ENCODE measurements at places on chromosomes 16 and 17. TPM values are rescaled to one million over a fixed set of nuclear protein-coding genes. Genes with fewer than 3 reads are reported as not detected.

GRCh38 chr17:78497115-78497540 lies 80.1 kb downstream of the DNAH17 start:
- H3K4me1 ChIP-seq = no peaks in the 10 kb centered on the region
- H3K36me3 ChIP-seq = no peaks in the 10 kb centered on the region
- H3K4me3 ChIP-seq = no peak overlapping the region
- H3K27ac ChIP-seq = no peak overlapping the region

DNA sequence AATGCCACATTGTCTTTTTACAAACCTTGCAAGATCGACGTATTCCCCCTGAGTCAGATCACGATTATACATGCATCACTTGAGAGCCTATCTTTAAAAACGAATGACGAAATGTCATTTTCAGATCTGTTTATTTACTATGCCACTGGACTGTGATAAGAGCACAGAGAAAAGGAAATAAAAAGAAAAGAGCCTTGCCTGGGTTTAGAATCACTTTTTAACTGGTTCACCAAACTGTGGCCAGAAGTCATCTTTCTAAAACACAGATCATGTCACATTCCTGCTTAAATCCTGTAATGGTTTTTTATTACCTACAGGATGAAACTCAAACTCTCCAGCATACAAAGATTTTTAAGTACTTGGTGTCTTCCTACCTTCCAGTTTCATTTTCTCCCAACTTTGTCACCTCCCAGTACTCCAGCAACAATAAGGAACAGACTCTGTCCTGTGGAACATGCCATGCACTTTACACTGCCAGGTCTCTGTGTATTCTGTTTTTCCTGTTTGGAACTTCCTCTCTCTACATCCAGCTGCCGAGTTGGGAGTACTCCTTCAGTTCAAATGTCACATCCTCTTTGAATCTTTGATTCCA lies 91.5 kb downstream of the SNX11 start:
- peak overlapping the region; percentile 1 for H3K4me3 ChIP-seq
- H3K27me3 ChIP-seq = no peaks in the 10 kb centered on the region
- DNase-seq = peak; percentile 66
- peak overlapping the region; percentile 29 for H3K27ac ChIP-seq

GRCh38 chr17:38724337-38724988 lies 5.7 kb upstream of the CISD3 start:
- peaks cover 16% of the 10 kb centered on the region for H3K36me3 ChIP-seq
- H3K4me1 ChIP-seq = peaks cover 4% of the 10 kb centered on the region
- H3K4me3 ChIP-seq = no peak overlapping the region
- no peak for DNase-seq
- H3K27ac ChIP-seq = no peak overlapping the region

DNA sequence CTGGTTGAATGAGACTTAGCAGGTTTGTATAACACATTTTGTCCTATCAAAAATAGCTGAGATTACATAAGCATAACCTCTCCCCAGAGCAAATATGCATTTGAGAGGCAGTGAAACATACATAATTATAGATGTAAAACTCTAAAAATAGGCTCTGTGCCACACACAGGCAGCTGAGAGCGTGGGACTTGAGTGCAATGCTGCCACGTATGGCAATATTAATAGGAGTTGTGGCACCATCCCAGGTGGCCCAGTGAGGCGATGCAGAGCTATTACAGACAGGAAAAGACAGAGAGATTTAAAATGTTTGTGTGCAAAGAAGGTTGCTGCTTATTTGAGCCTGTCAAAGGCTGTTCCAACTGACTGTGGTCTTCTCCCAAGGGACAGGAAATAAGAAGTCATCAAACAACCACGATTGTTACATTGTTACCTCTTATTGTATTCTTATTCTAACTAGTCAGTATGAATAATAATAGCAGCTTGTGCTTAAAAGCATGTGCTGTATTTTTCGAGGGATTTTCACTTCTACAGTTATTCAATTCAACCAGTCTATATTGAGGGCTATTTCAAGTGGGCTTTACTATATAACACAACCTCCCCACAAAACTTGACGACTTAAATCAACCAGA lies 116.5 kb downstream of the SALL1 start:
- H3K4me1 ChIP-seq = 0 out of 2 replicates have a peak, but pooled peaks cover 3% of the 10 kb centered on the region
- DNase-seq = no peak
- no peaks in the 10 kb centered on the region for H3K27me3 ChIP-seq
- no peaks in the 10 kb centered on the region for H3K36me3 ChIP-seq
- H3K27ac ChIP-seq = no peak overlapping the region

GRCh38 chr16:31168848-31169247 lies 11.1 kb upstream of the FUS start:
- H3K36me3 ChIP-seq = no peaks in the 10 kb centered on the region
- H3K4me3 ChIP-seq = no peak overlapping the region
- no peaks in the 10 kb centered on the region for H3K4me1 ChIP-seq
- no peak overlapping the region for H3K27ac ChIP-seq
- no peaks in the 10 kb centered on the region for H3K27me3 ChIP-seq

DNA sequence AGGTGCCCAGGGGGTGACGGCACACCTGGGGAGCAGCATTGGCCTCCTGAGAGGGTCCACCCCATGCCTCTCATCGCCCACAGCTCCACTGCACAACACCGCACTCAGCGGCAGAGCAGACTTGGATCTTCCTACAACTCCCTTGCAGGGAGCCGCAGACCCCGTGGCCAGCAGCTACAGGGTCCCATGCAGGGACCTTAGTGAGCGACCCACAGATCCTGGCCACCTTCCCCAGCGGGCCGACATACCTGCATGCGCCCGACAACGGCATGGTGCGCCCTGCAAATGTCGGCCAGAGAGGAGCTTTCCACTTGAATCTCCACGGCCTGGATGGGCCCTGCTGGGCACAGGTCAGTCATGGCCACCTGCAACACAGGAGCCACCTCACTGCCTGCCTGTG lies 8.4 kb downstream of the FAAP100 start:
- no peak overlapping the region for H3K4me3 ChIP-seq
- no peak overlapping the region for H3K27ac ChIP-seq
- H3K27me3 ChIP-seq = no peaks in the 10 kb centered on the region
- DNase-seq = no peak

GRCh38 chr16:19188406-19188805 lies 20.4 kb downstream of the SYT17 start:
- H3K4me1 ChIP-seq = peaks cover 21% of the 10 kb centered on the region
- no peak for DNase-seq
- no peak overlapping the region for H3K27ac ChIP-seq
- H3K27me3 ChIP-seq = no peaks in the 10 kb centered on the region
- no peaks in the 10 kb centered on the region for H3K36me3 ChIP-seq

GRCh38 chr16:5010576-5011329 lies 23.0 kb downstream of the NAGPA start:
- no peaks in the 10 kb centered on the region for H3K36me3 ChIP-seq
- no peaks in the 10 kb centered on the region for H3K4me1 ChIP-seq
- no peak overlapping the region for H3K27ac ChIP-seq
- H3K4me3 ChIP-seq = no peak overlapping the region
- peaks cover 13% of the 10 kb centered on the region for H3K27me3 ChIP-seq

DNA sequence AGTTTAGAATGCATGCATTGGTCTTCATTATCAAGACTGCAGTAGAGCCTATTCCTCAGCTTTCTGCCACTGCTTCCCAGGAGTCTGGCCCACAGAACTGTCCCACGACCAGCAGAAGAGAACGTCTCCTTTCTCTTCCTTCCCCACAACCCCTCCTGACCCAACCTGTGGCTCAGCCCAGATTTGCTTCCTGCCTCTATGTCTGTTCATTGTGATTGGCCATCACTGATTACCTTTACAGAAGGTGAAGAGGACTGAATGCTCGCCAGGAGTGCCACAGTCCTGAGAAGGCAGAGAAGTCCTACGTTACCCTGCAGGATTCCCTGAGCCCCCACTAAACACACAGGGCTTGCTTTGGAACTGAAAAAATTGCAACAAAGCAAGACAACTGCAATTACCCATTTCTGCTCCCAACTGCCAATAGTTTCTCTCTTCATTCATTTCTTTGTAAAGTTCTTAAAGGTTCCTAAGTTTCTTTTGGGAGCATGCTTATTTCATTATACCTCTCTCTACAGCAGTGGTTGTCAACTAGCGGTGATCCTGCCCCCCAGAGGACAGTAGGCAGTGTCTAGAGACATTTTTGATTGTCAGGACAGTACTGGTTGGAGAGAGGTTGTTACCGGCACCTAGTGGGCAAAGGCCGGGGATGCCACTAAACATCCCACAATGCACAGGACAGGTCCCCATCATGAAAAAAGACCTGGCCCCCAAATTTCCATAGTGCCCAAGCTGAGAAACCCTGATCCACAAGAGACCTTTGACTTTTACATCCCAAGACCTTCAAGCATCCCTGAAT lies 4.5 kb upstream of the NAT9 start:
- H3K36me3 ChIP-seq = peaks cover 46% of the 10 kb centered on the region
- H3K4me1 ChIP-seq = peaks cover 8% of the 10 kb centered on the region
- no peak overlapping the region for H3K27ac ChIP-seq
- H3K27me3 ChIP-seq = no peaks in the 10 kb centered on the region
- no peak overlapping the region for H3K4me3 ChIP-seq

- H3K27me3 ChIP-seq = no peaks in the 10 kb centered on the region
- no peak overlapping the region for H3K4me3 ChIP-seq
- no peak overlapping the region for H3K27ac ChIP-seq
- peaks cover 28% of the 10 kb centered on the region for H3K4me1 ChIP-seq
- no peaks in the 10 kb centered on the region for H3K36me3 ChIP-seq
Observed at GRCh38 chr17:77038884-77039555, 101.7 kb upstream of the SEC14L1 start.

DNA sequence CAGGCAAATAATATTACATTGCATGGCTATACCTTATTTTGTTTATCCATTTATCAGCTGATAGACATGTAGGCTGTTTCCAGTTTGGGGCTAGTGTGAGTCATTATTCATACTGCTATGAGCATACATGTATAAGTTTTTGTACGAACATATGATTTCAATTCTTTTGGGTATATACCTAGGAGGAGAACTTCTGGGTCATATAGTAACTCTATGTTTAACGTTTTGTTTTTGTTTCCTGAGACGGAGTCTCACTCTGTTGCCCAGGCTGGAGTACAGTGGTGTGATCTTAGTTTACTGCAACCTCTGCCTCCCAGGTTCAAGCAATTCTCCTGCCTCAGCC lies 2.4 kb upstream of the ITGAL start:
- no peaks in the 10 kb centered on the region for H3K4me1 ChIP-seq
- H3K36me3 ChIP-seq = no peaks in the 10 kb centered on the region
- H3K27me3 ChIP-seq = no peaks in the 10 kb centered on the region
- no peak overlapping the region for H3K27ac ChIP-seq
- no peak overlapping the region for H3K4me3 ChIP-seq
- DNase-seq = no peak

DNA sequence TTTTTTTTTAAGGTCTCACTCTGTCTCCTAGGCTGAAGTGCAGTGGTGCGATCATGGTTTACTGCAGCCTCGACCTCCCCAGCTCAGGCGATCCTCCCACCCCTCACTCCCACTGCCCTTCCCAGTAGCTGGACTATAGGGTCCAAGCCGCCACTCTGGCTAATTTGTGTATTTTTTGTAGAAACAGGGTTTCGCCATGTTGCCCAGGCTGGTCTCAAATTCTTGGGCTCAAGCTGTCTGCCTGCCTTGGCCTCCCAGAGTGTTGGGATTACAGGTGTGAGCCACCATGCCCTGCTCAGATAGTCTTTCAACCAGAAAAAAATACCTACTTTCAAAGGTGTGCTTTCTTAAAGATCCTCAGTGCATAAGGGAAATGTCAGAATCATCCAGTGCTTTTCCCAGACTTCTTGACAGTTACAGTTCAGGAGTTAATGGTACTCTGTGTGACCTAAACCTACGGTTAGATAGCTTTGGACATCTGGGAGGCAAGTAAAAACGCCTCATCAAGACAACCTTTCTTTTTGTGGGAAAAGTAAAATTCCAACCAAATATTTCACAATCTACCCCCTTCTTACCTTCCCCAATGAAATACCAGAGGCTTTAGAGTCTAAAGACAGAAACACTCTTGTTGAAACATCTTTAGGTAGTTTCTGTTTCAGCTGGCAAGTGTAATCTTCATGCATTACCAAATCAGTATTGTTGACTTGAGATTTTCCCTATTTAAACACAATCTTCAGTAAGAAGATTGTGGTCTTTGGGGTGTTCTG lies 6.8 kb downstream of the RSPRY1 start:
- H3K27ac ChIP-seq = peak overlapping the region; percentile 71
- H3K4me1 ChIP-seq = peaks cover 61% of the 10 kb centered on the region
- no peak overlapping the region for H3K4me3 ChIP-seq
- H3K36me3 ChIP-seq = peaks cover 13% of the 10 kb centered on the region

- no peaks in the 10 kb centered on the region for H3K27me3 ChIP-seq
- no peak overlapping the region for H3K27ac ChIP-seq
- no peak for DNase-seq
- H3K36me3 ChIP-seq = peaks cover 58% of the 10 kb centered on the region
- H3K4me1 ChIP-seq = no peaks in the 10 kb centered on the region
Observed at GRCh38 chr16:56363181-56363716, 62.1 kb downstream of the AMFR start.

GRCh38 chr16:50836121-50836621 lies 94.3 kb downstream of the CYLD start:
- no peaks in the 10 kb centered on the region for H3K36me3 ChIP-seq
- peak; percentile 24 for DNase-seq
- H3K27ac ChIP-seq = no peak overlapping the region
- H3K4me1 ChIP-seq = peaks cover 10% of the 10 kb centered on the region
- H3K27me3 ChIP-seq = no peaks in the 10 kb centered on the region

DNA sequence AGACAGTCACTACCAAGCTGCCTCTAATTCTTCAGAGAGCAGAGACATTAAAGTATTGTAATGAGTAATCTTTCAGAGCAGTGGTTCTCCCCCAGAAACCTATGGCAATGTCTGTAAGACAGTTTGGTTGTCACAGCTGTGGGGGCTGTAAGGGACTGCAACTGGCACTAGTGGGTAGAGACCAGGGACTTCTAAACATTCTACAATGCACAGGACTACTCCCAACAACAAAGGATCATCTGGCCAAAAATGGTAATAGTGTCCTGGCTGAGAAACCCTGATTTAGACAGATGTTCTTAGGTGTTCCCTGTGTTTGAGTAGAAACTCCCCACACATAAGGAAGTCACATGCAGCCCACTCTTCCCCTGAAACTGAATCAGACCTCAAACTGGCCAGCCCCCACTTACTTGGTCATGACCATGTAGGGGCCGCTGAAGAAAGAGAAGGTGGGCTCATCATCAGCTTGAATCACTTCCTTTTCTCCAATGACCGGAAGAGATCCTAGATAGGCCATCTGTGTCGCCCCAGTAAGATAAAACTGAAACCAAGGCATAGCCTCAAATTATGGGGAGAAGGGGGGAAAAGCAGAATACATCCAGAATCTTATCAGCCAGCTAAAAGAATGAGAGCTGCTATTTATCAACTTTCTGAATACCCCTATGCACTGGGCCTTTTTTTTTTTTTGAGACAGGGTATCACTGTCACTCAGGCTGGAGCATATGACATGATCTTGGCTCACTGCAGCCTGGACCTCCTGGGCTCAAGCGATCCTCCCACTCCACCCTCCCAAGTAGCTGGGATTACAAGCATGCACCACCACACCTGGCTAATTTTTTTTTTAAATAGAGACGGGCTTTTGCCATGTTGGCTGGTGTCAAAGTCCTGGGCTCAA lies 75.8 kb downstream of the TEX14 start:
- H3K27me3 ChIP-seq = no peaks in the 10 kb centered on the region
- no peaks in the 10 kb centered on the region for H3K4me1 ChIP-seq
- no peak overlapping the region for H3K27ac ChIP-seq
- no peak overlapping the region for H3K4me3 ChIP-seq
- DNase-seq = no peak

Gene NEUROD2
- total RNA-seq = not detected

Gene C17orf100
- total RNA-seq = 0.88 TPM

Gene CIBAR2
- total RNA-seq = not detected

Gene MYH8
- total RNA-seq = not detected

Gene UMOD
- not detected for total RNA-seq

Gene MPG
- total RNA-seq = 173 TPM
